ENCODE measurements at places on chromosomes 16 and 17. TPM values are rescaled to one million over a fixed set of nuclear protein-coding genes. Genes with fewer than 3 reads are reported as not detected.
A peak's percentile ranks its signal among the peaks of the same experiment; 100 is the strongest.

DNA sequence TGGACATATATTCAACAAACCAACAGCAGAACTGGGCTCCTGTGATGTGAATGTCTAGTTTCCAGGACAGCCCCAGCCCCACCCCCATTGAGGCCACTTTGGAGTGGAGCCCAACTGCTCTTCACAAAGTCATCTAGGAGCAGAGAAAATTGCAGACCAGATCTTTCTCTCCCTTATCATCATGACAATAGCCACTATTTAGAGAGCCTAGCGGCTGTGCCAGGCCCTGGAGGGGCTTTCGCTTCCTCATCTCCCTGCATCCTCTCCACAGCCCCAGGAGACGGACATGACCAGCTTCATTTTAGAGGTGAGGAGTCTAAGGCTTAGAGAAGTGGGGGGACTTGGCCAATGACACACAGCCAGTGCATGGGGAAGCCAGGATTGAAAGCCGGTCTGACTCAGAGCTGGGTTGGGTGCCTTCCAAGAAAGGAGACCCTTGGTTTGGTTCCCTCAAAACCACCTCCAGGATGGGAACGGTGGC is 1.4 kb downstream of the PRSS8 start:
- DNase-seq = no peak

Gene KRT33A
- not detected for total RNA-seq

Gene IGFALS
- 1.2 TPM for total RNA-seq

Gene KRTAP9-7
- total RNA-seq = not detected

Gene MYL4
- total RNA-seq = not detected

DNA sequence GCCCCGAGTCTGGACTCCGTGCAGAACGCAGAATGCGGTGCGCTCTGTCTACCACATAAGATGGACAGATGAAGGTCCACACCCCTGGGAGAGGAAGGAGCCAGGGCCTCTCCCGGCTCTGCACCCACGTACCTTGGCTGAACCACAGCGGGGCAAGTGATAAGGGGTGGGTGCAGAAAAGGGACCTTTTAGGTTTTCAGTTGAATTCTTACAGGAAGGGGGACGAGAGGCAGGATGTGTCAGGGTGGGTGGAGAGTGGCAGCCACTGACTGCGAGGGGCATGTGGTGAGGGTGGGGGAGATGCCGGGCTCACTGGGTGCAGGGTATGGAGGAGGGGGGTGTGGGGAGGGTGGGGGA is 372 bp downstream of the CD300A start:
- no peak for DNase-seq

Gene TBC1D3D
- total RNA-seq = not detected

- no peak for DNase-seq
Measured at GRCh38 chr16:79664407-79664806, 63.9 kb upstream of the MAF start.

DNA sequence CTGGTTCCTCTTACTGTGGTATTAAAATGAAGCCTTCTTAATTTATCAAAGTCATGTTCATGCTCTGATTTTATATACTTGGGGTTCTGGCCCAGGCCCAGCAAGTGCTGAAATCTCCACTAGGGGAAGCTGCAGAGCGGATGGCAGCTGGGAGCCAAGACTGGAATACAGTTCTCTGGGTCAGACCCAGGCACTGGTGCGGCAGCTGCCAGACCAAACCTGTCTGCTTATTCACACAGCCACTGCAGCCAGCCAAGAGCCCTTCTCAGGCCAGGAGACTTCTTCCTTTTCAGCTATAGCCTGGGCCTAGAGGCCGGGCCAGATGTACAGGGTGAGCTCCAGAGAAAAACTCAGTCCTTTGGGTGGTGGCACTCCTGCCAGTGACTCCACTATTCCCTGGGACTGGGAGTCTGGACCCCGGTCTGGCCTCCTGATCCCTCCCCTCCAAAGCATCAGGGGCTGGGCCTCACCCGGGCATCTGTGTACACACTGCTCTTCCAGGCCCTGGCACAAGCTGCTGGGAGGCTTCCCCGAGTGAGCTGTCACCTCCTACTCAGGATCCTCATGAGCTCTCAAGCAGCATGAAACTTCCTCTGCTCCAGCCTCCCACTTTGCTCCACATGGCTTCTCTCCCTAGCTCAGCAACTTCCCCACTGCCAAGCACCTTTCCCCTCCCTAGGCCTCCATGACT is 24.4 kb downstream of the ATP6V0D1 start:
- DNase-seq = peak; percentile 95

Gene ABCC12
- total RNA-seq = not detected

Gene DOC2A
- total RNA-seq = not detected

DNA sequence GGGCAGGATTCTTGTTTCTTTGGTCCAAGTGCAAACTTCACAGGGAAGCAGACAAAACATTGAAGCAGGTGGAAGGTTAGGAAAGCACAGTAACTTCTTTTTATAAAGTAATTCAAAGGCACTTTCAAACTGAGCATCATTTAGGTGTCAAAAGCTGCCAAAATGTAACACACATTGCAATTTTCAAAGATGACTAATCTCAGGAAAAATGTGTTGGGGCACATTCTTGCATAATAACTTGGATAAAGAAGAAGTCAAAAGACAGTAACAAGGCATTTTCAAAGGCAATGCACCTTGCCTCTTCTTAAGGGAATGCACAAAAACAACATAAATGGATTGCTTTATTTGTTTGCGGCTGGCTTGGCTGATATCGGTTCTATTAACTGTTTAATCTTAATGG is 3.6 kb downstream of the KCNJ2 start:
- DNase-seq = no peak

DNA sequence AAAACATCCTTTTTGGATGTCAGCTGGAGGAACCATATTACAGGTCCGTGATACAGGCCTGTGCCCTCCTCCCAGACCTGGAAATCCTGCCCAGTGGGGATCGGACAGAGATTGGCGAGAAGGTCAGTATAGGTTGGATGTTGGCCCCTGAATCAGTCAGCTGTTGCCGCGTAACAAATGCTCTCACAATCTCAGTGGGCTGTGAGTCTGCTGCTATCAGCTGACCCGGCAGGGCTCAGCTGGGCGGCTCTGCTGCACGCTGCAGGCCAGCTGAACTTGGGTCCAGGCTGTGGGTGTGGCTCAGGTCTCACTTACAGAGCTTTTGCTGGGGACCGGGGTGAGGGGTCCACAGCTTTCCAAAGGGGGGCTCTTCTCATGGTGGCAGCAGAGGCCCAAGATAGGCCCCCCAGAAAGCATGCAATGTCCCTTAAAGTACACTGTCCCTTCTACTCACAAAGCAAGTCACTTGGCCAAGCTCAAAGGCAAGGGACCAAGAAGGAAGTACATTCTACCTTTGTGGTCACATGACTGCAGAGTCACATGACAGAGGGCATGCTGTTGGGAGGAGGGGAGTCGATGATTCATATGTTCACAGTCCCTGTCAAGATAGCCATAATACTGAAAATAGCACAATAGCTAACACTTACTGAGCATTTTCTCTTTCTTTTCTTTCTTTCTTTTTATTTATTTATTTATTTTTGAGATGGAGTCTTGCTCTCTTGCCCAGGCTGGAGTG is 134.2 kb downstream of the ABCC1 start:
- DNase-seq = no peak

Gene KCNJ2
- 0.81 TPM for total RNA-seq

Gene RPH3AL
- 1.8 TPM for total RNA-seq

GRCh38 chr17:34254651-34255380 is at the start of gene CCL2:
CCL2 (plus strand) TSS chr17:34255285; CDS start chr17:34255350, 65 bp downstream.
- DNase-seq = peak; percentile 92

Gene CCL23
- 2.5 TPM for total RNA-seq

Gene GPR142
- total RNA-seq = not detected

GRCh38 chr17:27848931-27849330 is 44.2 kb downstream of the LYRM9 start:
- DNase-seq = no peak

GRCh38 chr16:29686740-29687332 is 7.9 kb downstream of the QPRT start:
- DNase-seq = no peak

DNA sequence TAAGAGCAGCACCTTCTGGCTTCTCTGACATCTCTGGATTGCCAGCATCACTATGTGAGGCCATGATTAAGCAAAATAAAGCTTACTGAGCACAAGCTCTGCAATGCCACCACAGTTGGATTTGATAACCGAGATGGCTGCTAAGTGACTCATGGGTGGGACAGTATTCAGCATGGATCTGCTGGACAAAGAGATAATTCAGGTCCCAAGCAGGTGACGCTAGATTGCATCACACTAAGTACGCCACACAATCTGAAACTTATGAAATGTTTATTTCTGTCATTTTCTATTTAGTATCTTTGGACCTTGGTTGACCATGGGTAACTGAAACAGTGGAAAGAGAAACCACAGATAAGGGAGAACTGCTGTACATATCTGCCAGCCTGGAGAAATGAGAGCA is 27.4 kb downstream of the CDRT15 start:
- no peak for DNase-seq

Gene AANAT
- total RNA-seq = not detected

GRCh38 chr16:86249631-86250030 is 260.7 kb upstream of the FOXF1 start:
- no peak for DNase-seq

DNA sequence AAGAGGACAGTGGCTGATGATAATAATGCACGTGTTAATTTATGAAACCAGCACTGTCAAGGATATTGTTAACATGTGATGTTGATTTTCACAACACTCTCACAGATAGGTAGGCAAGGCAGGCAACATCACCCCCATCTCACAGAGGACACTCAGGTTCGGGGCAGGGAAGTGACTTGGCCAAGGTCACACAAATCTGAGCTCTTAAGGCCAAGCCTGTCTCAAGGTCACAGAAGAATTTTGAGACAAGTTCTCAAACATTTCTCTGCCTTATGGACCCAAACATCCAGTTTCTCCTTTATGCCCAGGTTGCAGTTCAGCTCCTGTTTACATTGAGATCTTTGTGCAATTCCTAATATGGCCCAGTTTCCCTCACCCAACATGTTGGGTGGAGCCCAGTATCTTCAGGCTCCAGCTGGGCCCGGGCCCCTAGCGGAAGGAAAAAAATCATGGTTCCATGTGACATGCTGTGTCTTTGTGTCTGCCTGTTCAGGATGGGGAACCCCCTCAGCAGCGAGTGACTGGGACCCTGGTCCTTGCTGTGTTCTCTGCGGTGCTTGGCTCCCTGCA is 1.3 kb downstream of the SLC2A4 start:
- peak; percentile 78 for DNase-seq

Gene MFSD6L
- not detected for total RNA-seq

- DNase-seq = no peak
Measured at GRCh38 chr17:30965686-30966085, 5.2 kb upstream of the RNF135 start.

- DNase-seq = peak; percentile 69
Measured at GRCh38 chr16:28181515-28181914, 30.2 kb downstream of the XPO6 start.

DNA sequence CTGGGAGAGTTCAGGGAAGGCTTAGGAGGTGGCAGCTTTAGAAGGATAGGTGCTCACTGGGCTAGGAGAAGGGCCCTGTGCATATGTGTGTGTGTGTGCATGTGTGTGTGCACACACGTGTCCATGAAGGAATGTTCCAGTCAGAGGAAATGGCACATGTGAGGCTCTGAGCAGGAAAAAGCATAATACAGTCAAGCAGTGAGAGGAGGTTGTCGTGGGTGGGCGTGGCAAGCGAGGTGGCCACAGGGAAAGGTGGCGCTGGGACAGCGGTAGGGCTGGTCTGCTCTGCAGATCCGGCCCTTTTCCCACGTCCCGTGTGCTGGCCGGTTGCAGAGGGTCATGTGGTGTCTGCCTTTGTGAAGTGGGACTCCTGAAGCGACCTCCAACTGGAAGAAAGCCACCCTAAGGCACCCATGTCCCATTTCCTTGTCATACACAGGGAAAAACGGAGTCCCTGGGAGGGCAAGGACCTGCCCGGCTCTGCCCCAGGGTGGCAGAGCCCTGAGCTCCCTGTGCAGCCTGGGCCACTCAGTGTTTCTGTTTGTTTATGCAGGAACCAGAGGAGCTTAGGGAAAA is 40.1 kb downstream of the NT5M start:
- DNase-seq = peak; percentile 46

DNA sequence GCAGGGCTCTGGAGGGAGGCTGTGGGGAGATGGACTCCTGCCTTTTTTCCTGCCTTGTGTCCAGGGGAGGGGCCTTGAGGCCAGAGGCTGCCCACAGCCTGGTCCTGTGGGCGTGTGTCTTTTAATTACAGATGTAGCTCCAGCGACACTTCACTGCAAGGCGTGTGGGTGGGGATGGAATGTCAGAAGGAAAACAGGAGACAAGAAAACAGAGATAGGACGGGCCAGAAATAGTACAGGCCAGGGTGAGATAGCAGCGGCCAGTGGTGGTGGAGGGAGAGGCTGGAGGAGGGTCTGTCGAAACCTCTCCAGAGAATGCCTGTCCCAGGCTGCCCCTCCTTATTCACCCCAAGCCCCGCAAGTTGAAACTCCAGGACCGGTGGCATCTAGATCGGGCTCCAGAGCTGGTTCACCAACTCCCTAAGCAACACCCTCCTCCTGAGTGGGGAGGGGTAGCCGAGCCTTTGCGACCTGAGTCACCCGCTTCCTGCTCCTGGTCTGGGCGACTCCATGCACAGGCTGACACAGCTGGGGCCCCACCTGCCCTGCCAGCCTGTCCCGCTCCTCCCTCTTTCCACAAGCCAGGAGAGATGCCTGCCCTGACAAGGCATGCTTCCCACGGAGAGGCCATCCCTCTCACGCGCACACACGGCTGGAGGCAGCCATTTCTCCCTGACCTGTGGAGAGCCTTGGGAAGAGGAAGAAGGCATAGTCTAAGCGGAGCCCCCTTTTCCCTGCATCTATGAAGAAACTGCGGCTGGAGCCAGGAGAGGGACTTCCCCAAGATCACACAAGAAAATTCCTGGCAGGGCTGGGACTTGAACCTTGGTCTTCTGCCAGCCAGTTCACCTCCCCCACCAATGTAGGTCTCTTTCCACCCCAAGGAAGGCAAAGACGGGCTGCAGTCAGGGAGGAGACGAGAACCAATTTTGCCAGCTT is 6.6 kb upstream of the JUP start:
- DNase-seq = no peak

DNA sequence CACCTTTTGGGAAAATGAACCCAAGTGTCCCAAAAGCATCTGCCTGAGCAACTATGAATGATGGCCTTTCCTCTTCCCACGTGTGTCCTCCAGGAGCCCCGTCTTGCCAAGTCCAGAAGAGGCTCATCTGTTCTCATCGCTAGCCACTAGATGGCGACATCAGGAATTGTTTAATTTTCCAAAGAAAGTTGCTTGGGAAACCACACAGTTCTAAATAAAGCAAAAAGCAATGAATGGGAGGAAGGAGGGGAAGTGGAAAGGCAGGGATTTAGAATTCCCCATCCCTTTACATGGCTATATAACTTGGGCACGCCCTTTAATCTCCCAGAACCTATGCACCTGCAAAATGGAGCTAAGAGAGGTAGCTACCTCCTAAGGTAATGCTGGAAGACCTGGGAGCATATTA is 9.0 kb upstream of the CDH5 start:
- DNase-seq = peak; percentile 75

- DNase-seq = no peak
Measured at GRCh38 chr17:9361188-9361955, 214.2 kb downstream of the STX8 start.

Gene TPSAB1
- total RNA-seq = 14.4 TPM

GRCh38 chr17:58329035-58329809 is 627 bp upstream of the TSPOAP1 start:
- no peak for DNase-seq

Gene NTN1
- total RNA-seq = 20.3 TPM

GRCh38 chr16:72969146-72969545 is 78.8 kb downstream of the ZFHX3 start:
- DNase-seq = no peak

- no peak for DNase-seq
Measured at GRCh38 chr17:2083613-2084035, 28.7 kb downstream of the HIC1 start.

GRCh38 chr17:13054666-13055065 is 36.8 kb upstream of the ELAC2 start:
- DNase-seq = no peak

Gene SLC5A10
- total RNA-seq = not detected

Gene EEF2KMT
- 11.1 TPM for total RNA-seq

Gene KCNH6
- not detected for total RNA-seq
